ENCODE measurements at places on chromosomes 12 and 14.

- DNase-seq = no peak
These were observed 5.6 kb upstream of the SPATA7 start for GRCh38 chr14:88379706-88380343.

DNA sequence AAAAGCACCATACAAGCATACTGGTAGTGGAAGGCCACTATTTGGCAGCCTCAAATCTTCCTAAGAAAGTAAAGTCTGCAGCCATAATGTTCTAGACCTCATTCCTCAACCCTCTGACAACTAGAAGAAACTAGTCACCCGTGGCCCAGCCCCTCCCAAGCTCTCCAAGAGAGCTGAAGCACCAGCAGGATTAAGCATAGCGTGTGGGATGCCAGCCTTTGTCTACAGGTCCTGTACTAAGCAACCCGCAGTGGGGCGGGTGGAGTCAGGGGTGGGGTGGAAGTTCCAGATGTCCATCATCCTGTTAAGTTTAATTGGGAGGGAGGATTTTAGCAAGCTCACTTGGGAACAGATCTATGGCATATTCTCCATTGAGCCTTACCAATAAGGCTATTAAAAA is 14.2 kb downstream of the SLC11A2 start:
- no peak for DNase-seq

DNA sequence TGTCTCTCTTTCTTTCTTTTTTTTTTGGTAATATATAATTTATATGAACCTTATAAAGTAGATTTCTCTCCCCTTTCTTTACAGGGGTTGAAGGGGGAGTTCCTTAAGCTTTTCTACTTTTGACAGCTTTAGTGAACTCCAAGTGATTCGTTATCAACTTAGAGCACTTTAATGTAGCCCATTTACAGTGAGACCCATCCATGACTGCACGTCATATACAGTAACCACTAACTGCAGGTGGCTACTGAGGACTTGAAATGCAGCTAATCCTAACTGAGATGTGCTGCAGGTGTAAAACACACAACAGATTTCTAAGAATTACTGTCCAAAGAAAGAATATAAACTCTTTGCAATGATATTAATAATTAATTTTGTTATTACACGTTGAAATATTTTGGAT is 582 bp downstream of the LRRIQ1 start:
- no peak for DNase-seq

DNA sequence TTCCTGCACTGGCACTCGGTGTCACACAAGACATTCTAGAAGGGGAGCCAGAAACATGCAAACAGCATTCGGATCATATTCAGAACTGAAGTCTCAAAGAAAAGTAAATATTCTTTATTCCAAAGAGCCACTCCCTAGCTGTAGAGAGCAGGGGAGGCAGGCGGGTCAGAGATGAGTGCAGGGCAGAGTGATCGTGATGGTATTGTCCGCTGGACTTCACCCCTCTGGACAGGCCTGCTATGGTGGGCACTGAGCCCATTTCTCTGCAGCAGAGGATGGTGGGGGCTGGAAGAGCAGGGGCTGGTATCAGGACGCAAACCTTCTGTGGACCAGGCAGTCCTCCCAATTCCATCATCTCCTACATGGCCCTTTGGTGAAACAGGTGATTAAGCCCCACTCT is 25.6 kb downstream of the IRF2BPL start:
- no peak for DNase-seq

- DNase-seq = peak; percentile 84
These were observed 598 bp downstream of the KDM2B start for GRCh38 chr12:121579981-121580868.

GRCh38 chr14:62283837-62284236 is 521.6 kb downstream of the SNAPC1 start:
- no peak for DNase-seq

- no peak for DNase-seq
These were observed 9.8 kb downstream of the RARG start for GRCh38 chr12:53222170-53222721.

DNA sequence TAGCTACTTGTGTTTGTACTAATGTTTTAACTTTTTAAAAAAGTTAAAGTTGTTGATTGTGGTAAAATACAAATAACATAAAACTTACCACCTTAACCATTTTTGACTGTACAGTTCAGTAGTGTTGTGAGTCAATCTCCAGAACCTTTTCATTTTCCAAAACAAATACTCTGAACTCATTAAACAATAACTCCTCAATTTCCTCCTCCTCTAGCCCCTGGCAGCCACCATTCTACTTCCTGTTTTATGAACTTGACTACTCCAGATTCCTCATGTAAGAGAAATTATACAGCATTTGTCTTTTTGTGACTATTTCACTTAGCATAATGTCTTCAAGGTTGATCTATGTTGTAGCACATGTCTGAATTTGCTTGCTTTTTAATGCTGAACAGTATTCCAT is 299.1 kb upstream of the AMIGO2 start:
- no peak for DNase-seq

DNA sequence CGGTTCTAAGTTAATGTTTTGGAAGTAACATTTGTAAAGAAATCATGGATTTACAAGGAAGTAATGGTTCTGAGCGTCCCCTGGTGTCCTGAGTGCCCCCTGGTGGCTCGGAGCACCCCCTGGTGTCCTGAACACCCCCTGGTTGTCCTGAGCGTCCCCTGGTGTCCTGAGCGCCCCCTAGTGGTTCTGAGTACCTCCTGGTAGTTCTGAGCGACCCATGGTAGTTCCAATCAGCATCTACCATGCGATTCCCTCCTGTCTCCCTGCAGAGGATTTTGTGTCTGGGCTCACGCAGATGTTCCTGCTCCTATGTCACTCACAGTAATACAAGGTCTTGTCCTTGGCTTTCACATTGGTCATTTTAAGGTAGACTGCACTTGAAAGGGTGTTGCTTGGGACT is 1352.9 kb downstream of the TMEM121 start:
- peak; percentile 32 for DNase-seq

GRCh38 chr14:47186486-47186885 is 488.9 kb downstream of the MDGA2 start:
- no peak for DNase-seq

- no peak for DNase-seq
These were observed 212.6 kb downstream of the SLC16A7 start for GRCh38 chr12:59808317-59808910.

- no peak for DNase-seq
These were observed 170.5 kb upstream of the LHX5 start for GRCh38 chr12:113642216-113642615.

DNA sequence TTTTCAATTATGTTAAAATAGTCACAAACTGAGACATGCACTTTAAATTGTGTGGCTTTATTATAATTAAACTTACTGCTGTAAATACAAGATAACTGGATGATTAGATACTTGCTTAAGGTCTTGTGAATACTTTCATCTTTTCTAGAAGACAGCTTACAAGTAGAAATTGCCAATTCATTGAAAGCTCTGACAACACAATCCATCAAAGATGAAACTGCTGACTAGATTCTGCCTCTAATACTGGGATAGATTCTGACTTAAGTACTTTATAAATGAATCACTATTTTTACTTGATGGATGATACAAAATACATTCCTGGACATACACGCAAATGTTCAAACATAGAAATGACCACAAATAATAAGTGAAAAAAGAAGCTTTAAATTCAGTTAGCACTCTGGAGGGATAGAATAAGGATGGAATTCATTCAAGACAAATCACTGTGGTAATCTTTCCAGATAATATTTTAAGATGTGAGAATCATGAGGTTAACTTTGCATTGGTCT is 876.8 kb downstream of the RPS29 start:
- DNase-seq = no peak

DNA sequence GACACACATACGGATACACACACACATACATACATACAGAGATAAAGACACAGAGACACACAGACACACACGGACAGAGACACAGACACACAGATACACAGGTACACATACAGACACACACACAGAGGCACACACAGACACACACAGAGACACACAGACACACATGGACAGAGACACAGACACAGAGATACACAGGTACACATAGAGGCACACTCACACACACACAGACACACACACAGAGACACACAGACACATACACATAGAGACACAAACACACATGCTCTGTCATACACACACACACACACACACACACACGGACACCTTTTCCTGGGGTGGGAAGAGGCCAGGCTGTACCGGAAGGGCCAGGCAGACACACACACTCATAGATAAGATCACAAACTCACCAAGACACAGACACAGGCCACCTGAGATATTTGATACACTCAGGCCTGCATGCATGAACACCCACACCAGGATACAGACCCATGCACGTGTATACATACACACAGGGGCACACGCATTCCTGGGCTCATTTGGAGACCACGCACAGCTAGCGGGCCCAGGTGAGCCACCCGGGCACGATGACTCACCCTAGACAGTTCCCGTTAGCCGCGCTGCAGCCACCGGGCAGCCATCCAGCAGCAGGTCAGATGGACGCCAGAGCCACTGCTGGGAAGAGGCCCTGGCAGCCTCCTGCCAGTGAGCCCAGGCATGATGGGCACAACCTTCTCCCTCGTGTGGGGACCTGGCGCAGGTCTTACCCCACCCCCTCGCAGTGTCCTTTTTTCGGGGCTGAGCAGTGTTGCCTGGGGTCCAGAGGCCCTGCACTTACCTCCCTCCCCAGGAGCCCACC is 1.8 kb upstream of the AHNAK2 start:
- no peak for DNase-seq

- no peak for DNase-seq
These were observed 26.2 kb upstream of the LRRK2 start for GRCh38 chr12:40198601-40199000.

DNA sequence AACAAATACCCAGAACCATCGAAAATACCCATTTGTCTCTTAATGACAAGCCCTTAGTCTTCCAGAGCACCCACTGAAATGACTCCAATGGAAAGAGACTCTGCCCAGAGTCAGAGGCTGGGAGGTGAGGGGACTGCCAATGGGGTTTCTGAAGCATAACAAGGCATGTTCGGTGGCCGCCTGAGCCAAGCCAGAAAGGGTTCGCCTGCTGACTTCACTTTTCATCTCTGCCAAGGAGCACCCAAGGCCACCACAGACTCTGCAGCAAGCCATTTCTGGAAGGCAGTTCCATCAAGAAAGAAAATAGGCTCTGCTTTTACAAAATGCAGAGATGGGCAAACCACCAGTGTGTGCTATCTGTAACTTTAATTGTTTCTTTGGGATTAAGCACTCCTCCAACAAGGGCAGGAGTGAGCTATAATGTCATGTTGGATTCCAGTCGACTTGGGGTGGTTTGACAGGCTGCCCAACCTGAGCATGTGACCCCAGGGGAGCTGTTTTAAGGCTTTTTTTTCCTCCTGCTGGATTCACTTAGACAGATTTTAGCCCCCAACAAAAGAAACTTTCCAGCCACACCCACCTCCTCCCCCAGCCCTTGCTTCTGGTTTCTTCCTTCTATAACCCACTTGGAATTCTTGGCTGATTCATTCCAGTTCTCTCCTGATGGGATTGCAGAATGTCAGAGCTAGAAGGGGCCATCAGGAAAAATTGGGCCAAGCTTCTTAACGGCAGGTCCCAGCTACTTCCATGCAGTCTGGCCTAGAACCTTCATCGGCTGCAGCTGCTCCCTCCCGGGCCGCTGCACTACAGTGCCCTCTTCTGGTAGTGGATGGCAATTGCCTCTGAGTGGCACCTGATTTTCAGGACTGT is 24.1 kb downstream of the CKAP4 start:
- peak; percentile 46 for DNase-seq

DNA sequence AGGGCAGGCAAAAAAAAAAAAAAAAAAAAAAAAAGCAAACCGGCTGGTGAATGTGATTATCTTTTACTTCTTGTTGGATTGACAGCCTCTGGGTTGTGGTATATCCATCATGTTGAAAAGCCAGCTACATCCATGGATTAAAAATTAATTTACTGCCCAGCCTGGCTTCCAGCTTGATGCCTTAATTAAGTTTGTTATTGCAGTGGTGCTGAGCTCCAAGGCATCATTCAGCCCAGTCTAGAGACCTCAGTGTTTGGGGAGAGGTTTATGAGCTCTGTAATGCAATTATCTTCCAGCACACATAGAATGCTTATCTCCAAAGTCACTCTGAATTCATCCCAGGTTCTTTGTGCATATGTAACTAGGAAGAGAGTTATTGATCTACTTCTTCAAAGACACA is 114.8 kb downstream of the RIMBP2 start:
- no peak for DNase-seq

DNA sequence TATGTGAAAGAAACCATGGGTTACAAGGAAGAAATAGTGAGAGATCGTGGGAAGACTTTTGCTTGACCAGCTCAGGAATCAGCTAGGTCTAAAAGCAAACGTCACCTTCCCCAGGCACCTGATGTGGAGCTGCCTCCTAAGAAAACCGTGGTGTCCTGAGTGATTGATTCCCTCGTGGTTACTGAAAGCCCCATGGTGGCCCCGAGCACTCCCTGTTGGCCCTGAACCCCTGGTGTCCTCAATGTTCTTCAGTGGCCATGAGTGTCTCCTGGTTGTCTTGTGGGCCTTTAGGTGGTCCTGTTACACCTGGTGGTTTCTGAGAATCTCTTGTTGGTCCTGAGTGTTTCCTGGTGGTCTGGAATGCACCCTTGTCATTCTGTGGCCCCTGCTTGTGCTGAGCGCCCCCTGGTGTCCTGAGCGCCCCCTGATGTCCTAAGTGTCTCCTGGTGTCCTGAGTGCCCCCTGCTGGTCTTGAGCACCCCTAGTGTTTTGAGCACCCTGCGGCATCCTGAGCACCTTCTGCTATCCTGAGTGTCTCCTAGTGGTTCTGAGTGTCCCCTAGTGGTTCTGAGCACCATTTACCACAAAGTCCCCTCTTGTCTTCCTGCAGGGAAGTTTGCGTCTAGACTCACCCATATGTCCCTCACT is 518.7 kb downstream of the TMEM121 start:
- DNase-seq = no peak

DNA sequence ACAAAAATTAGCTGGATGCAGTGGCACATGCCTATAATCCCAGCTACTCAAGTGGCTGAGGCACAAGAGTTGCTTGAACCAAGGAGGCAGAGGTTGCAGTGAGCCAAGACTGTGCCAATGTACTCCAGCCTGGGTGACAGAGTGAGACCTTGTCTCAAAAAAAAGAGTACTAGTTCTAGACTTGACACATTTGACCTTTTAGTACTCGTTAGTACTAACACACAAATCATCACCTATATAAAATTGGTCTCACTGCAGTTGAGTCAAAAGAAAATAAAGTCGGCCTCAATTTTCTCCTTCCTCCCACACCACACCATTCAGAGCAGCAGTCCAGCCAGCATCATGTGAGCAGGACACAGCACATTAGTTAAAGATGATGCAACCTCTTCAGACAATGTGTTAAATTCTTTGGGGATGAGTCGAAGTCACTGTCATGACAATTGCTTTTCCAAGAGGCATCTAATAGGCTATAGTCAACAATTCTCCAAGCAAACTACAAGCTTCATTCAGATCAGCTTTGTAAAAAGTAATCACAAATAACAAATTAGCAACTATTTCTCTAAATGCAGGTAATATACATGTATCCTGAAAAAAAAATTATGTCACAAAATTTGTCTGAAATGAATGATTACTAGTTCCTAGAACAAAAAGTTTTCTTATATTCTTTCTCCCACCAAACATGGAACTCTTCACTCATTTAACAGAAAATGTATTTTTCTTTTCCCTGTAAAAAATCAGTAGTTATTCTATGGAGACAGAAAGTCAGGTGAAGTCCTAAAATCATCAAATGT is 55.6 kb downstream of the CLIP1 start:
- no peak for DNase-seq

Data from NCI-H187 (cell line).